ENCODE measurements at places on chromosomes 7 and 10.

GRCh38 chr7:38438970-38439369 is 165.5 kb upstream of the TARP start:
- DNase-seq, result peak; percentile 12

DNA sequence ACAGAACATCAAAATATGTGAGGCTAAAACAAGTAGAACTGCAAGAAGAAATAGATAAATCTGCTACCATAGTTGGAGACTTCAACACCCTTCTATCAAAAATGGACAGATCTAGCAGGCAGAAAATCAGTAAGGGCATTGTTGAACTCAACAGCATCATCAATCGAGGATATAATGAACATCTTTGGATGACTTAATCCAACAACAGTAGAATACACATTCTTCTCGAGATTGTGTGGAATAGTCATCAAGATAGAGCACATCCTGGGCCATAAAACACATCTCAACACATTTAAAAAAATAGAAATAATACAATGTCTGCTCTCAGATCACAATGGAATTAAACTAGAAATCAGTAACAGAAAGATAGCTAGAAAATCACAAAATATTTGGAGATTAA is 9.9 kb downstream of the IGFBP1 start:
- no peak for DNase-seq

GRCh38 chr10:132417957-132418441 is 21.0 kb downstream of the PWWP2B start:
- DNase-seq, result no peak

GRCh38 chr10:22230158-22230833 is 12.5 kb upstream of the EBLN1 start:
- DNase-seq, result peak; percentile 41

- no peak for DNase-seq
Measured at GRCh38 chr10:64515970-64516699, 994.9 kb downstream of the REEP3 start.

DNA sequence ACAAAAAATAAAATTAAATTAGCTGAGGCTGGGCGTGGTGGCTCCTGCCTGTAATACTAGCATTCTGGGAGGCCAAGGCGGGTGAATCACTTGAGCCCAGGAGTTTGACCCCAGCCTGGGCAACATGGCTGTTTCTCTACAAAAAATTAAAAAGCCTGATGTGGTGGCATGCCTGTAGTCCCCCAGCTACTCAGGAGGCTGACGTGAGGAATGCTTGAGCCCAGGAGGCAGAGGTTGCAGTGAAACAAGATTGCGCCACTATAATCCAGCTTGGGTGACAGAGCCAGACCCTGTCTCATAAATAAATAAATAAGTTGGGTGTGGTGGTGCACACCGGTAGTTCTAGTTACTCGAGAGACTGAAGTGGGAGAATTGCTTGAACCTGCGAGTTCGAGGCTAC is 65.1 kb downstream of the GNA12 start:
- DNase-seq, result no peak

GRCh38 chr10:5323446-5323845 is 41.3 kb upstream of the UCN3 start:
- DNase-seq, result no peak

DNA sequence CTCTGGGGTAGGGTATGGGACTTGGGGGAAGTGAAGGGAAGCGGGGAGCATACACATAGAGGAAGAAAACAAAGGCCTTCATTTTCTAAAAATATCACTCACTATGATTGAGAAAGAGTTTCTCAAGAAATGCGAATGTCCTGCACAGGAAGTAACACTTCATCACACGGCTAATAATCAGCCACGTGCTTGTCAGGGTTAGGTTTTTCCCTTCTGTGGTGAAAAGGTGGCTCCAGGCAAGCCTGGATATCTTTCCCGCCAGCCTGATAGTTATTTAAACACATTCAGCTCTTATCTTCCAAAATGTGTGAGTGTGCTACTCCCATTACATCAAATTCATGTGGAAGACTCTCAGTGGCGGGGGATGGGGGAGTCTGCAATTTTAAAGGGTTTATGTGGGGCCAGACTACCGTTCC is 166.4 kb upstream of the ADO start:
- no peak for DNase-seq

DNA sequence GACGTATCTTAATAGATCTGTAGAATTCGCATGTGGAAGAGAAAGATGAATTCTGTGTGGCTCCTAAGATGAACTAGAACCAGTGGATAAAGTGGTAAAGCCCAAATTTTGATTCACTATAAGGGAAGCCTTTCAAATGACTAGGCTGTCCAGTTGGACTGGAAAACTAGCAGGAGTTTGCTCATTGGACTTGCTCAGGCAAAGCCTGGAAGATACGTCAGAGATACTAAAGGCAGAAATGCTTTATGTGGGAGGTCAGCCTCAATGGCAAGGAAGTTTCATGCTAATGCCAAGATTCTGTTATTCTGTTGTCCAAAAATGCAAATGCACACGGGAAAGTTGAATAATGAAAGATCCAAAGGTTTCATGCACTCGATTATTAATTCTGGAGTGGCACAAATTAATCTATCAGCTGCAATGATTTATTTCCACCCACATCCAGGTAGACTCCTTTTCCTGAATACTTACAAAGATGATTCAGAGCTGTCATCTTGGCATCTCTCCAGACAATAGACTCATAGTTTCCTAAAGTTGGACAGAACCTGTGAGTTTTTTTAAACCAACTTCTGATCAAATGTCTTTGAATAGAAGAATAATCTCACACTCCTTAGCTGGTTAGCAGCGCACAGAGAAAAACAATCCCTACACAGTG is 20.5 kb upstream of the PPP1R3C start:
- DNase-seq, result no peak

DNA sequence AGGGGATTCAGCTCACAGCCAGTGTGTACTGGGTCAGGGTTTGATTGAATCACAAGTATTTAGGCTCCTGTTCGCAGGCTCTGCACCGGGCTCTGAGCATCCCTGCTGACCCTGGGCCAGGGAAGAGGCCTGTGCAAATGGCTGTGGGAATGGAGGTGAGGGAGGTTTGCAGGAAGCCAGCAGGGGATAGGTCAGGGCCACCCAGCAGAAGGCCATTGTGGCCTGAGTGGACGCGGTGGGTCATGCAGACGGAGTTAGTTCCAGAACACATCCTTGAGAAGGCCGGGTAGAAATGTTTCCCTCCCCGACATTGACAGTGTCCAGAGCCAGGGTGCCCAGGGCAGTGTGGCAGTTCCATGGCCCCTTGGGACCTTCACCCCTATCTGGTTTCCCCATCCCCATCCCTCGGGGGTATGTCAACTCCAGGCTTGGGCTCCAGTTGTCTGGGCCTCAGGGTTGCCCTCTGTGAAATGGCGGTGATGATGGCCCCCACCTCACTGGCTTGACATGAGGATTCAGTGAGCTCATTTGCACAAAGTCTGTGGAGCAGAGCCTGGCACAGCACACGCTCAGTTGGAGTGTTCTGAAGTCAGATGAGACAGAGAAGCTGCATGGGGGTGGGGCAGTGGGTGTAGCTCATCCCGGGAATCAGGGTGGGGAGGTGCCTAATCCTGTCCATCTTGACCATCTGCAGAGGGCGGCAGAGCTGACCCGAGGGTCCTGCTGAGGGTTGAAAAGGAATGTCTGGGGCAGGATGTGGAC is 107.6 kb downstream of the ADCY1 start:
- peak; percentile 1 for DNase-seq

DNA sequence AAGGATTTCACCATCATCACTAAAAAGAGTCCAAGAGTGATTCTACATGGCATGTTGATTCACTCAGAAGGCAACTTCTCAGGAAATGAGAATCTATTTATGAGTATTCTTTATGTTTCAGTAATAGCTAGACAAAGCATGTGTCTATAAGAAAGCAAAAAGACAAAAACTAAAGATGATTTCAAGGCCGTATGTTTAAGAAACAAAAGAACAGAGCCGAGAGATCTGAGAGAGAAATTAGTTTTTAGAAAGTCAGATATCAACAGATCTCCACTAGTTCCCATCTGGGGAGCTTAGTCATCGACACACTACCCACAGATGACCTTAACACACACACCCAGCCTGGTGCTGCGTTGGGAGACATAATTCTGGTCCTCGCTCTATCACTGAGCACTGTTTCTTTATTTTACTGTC is 21.0 kb downstream of the PIP4K2A start:
- peak; percentile 50 for DNase-seq

- no peak for DNase-seq
Measured at GRCh38 chr10:51244748-51245490, 170.6 kb downstream of the PRKG1 start.

- DNase-seq, result no peak
Measured at GRCh38 chr7:150787321-150788281, 12.6 kb downstream of the TMEM176B start.

GRCh38 chr10:110413903-110414547 is 83.7 kb upstream of the DUSP5 start:
- no peak for DNase-seq
